ENCODE measurements at places on chromosomes 1 and 21.

DNA sequence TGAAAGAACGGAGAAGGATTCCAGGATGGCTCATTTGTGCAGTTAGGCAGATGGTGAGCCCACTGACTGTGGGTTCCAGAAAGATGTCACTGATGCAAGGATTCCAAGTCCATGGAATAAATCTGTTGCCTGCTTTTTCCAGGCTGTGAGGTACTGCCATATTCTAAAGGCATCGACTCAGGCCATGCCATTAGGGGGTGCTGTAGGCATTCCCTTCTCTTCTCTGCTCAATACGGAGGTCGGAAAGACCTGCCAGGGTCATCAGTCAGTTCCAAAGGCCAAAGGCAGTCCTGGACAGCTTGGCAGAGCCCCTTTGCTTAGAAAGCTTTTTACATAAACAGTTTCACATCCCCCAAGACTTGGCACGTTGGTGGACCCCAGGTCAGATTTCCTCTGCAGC lies 31.7 kb upstream of the TMEM125 start:
- DNase-seq = no peak

DNA sequence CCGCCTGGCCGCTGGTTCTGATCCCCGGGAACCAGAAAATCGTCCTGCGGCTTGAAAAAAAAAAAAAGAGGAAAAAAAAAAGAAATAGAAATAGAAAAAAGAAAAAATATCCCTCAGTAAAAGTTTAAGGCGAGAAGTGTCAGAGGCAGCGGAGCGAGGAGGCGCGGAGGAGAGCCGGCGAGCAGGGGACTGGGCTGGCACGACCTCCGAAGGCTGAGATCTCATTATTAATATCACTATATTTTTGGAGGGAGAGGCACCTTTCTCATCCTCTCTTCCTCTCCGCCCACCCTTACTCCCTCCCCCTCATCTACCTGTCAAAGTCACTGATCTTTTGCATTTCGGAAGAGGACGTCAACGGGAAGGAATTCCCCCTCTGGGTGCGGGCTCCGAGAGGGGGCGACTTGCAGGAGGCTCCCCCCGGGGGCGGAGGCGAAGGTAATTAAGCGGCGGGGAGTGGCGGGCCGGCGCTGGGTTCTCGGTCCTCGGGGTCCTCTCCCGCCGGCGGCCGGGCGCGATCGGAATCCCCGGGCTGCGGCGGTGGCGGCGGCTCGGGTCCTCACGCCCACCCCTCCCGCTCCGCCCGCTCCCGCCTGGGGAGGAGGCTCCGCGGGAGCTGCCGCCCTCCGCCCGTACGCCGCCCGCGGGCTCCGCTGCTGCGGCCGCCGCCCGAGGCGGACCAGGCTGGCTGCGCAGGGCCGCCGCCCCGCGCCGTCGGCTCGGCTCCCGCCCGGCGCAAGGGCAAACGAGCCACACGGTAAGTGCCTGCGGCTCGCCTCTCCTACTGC lies at the start of gene NTNG1:
TSS of gene NTNG1 (plus strand) at position 337 of the 788 bp plus-strand sequence.
- peak; percentile 66 for DNase-seq

GRCh38 chr1:236284291-236284721 lies 2.5 kb upstream of the ERO1B start:
- DNase-seq = no peak

DNA sequence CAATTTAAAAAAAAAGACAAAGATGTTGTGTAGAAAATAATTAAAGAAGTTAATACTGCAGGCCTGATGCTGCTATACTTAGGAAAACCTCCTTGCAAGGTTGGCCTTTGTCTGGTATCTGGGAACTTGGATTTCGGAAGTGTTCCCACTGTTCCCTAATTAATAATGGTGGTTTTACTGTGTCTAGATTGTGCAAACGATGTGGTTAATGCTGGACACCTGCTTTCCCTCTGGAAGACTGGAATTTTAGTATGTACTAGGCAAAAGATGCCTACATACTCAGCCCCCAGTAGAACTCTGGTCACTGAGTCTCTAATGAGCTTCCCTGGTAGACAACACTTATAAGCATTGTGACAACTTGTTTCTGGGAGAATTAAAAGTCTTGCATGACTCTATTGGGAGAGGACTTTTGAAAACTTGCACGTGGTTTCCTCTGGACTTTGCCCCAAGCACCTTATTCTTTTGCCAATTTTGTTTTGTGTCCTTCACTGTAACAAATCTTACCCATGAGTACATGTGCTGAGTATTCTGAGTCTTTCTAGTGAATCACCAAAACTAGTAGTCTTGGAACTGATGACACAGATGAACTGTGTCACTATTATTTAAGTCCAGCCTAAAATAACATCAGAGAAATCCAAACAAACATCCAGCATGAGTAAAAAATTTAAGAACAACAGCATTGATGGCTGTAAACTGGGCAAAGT lies 40.4 kb downstream of the LIN9 start:
- DNase-seq = no peak

- DNase-seq = no peak
These were observed 938 bp upstream of the ACTN2 start for GRCh38 chr1:236685205-236685916.

Data from left forelimb (tissue), 1 donor.